ENCODE measurements at places on chromosomes 13 and 19.

GRCh38 chr19:15721268-15721667, 6.6 kb upstream of the OR10H2 start:
- DNase-seq = no peak

- no peak for DNase-seq
Measured at GRCh38 chr13:110403315-110403714, 96.2 kb downstream of the COL4A2 start.

DNA sequence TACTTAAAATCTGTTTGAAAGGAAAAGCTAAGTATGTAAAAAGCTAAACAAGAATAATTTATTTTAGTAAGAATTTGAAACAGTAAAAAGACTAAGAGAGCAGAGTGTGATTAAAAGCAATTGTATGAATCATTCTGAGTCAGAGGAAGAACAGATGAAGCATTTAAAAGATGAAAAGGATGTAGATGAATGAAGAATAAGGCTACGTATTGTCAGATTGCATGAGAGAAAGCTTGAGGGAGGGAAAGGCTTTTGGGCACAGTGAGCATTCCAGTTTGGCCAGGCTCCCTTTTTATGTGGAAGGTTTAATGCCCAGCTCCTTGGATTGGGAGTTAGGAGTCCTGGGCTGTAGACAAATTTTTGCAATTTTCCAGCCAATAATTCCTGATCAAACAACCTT, 117.7 kb downstream of the FREM2 start:
- no peak for DNase-seq

DNA sequence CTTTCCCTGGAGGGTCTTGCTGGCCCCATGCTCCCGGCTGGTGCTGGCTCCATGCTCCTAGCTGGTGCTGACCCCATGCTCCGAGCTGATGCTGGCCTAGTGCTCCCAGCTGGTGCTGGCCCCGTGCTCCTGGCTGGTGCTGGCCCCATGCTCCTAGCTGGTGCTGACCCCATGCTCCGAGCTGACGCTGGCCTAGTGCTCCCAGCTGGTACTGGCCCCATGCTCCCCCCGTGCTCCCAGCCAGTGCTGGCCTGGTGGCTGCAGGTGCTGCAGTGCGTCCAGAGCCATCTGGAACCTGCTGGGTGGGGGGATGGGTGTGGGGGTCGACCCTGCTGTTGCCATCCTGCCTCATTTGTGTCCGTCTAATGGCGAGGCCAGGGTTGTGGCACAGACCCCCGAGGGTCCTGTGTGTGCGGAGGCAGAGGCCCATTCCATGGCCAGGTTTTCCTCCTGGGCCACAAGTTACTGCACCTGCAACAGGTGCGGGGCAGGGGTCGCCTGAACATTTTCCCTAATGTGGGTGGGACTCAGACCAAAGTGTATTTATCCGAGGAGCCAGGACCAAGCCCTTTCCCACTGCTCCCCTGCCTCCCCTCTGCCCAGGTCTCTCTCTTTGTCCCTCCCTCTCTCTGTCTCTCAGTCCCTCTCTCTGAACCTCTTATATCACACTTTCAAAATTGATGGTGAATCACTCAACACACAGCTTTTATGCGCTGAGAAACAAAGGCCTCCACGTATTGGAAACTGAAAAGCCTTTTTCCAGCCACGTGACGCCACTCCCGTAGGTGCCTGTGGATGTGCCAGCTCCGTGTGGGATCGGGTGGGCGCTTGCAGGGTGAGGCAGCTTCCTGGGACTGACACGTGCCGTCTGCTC, 45.1 kb downstream of the MCF2L start:
- DNase-seq = no peak

- no peak for DNase-seq
Measured at GRCh38 chr13:35994131-35994966, 136.8 kb downstream of the DCLK1 start.

DNA sequence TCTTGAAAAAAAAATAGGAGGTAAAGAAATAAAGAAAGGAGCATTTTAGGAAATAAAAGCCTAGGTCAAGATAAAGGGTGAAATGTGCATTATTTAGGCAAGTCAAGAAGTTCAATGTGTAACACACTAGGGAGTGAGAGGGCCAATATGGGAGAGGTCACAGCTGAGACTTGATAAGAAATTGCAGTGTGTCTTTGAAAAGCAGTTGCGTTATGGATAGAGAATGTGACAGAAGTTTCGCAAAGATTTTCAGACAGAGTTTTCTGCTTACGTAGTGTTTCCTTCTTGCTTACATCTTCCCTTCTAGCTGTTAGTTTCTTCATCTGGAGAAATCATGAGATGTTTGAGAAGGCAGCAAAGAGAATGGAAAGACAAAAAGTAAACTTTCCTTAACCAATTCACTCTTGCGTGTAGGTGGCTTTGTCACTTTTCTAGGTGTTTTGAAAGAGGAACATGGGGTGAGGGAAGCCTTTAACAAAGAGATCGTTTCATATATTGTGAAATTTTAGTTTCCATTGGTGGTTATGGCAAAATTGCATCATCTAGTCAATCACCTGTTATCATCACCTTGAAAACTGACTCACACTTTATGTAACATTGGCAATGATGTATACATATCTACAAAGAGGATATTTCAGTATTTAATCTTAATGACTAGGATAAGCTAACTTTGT, 975.5 kb downstream of the OLFM4 start:
- no peak for DNase-seq

- no peak for DNase-seq
Measured at GRCh38 chr13:42905579-42905978, 86.5 kb downstream of the EPSTI1 start.

- DNase-seq = no peak
Measured at GRCh38 chr13:62129000-62129551, 713.4 kb upstream of the PCDH20 start.

- DNase-seq = no peak
Measured at GRCh38 chr13:51152701-51153100, 41.6 kb upstream of the C13orf42 start.

DNA sequence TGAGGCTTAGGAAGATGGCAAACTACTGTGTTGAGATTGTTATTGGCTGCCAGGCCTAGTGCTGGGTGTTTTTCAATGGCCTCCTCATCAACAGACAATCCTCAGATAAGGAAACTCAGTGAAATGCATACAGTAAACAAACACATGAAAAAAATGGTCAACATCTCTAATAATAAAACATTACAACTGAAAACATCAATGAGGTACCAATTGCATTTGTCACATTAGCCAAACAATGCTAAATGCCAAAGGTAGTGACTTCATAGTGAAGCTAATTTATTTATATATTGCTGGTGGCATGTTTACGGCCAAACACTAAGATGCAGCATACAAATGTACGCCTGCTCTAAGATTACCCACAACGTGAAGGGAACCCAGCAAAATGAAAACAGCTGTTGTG, 224.0 kb upstream of the UBL3 start:
- no peak for DNase-seq

DNA sequence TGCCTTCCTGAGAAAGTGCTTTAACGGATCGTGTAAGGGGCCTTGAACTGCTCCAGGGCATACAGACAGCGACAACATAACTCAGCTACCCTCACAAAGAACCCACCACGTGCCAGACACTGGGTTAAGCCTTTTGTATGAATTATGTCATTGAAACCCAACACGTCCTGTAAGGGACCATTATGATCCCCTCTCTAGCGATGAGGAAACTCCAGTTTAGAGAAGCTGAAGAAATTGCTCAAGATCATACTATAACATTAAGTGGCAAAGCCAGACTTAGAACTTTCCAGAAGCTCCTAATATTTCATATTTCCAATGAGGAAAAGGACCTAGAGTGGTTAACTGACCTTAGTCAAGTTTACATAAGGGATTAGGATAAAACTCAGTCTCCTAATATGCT, 57.0 kb upstream of the RAP2A start:
- DNase-seq = no peak

GRCh38 chr13:30805603-30806011, 70.3 kb downstream of the ALOX5AP start:
- DNase-seq = no peak
